ENCODE measurements at places on chromosomes 6 and 20. TPM values are rescaled to one million over a fixed set of nuclear protein-coding genes. Genes with fewer than 3 reads are reported as not detected.

GRCh38 chr20:7085467-7085866, 318.0 kb downstream of the BMP2 start:
- no peaks in the 10 kb centered on the region for H3K4me1 ChIP-seq
- H3K27ac ChIP-seq, result no peak overlapping the region
- H3K36me3 ChIP-seq, result no peaks in the 10 kb centered on the region
- no peak for DNase-seq

DNA sequence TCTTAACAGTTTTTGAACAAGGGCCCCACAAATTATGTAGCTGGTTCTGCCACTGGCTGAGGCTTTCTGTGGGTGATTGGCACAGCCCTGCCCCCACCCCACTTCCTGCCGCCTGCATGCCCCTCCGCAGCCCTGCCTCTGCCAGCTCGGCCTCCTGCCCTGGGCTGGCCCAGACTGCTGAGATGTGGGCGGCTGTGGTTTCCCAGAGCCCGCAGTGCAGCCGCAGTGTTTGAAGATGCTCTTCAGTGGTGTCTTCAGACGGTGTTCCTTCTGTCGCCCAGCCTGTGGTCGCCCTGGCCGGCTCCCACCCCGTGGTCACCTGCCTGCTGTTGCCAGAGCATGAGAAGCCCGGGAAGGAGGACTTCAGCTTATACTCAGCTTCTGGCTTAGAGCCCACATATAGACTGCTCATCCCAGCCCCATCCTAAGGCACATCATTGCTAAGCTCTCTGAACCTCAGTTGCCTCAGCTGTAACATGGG, 154.3 kb downstream of the VEGFA start:
- no peak overlapping the region for H3K4me3 ChIP-seq
- no peaks in the 10 kb centered on the region for H3K27me3 ChIP-seq
- peaks cover 19% of the 10 kb centered on the region for H3K4me1 ChIP-seq

GRCh38 chr20:56616716-56617115, 12.4 kb upstream of the TFAP2C start:
- no peaks in the 10 kb centered on the region for H3K4me1 ChIP-seq
- no peaks in the 10 kb centered on the region for H3K27me3 ChIP-seq
- H3K4me3 ChIP-seq, result no peak overlapping the region

GRCh38 chr6:125798734-125799508, 8.2 kb downstream of the NCOA7 start:
- H3K27ac ChIP-seq, result peak overlapping the region; percentile 40
- no peak overlapping the region for H3K4me3 ChIP-seq
- peaks cover 49% of the 10 kb centered on the region for H3K4me1 ChIP-seq

DNA sequence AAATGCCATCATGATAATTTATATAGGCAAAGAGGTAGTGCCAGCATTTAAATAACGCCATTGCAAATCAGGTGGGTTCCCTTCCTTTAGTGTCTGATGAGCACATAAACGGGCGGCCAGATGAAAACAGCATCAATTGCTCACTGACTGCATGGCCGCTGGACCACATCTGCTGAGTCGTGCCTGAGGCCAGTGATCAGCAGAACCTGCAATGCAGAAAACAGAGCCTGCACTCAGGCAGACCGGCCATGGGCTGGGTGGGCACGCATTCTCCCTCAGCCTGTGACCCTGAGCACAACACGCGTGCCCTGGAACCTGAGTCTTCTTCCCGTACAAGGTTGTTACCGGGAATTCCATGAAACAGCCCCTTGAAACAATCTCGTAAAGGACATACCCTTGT, 144.0 kb upstream of the THBS2 start:
- H3K4me1 ChIP-seq, result no peaks in the 10 kb centered on the region
- no peaks in the 10 kb centered on the region for H3K36me3 ChIP-seq
- H3K27ac ChIP-seq, result no peak overlapping the region
- no peaks in the 10 kb centered on the region for H3K27me3 ChIP-seq
- peak; percentile 36 for DNase-seq

DNA sequence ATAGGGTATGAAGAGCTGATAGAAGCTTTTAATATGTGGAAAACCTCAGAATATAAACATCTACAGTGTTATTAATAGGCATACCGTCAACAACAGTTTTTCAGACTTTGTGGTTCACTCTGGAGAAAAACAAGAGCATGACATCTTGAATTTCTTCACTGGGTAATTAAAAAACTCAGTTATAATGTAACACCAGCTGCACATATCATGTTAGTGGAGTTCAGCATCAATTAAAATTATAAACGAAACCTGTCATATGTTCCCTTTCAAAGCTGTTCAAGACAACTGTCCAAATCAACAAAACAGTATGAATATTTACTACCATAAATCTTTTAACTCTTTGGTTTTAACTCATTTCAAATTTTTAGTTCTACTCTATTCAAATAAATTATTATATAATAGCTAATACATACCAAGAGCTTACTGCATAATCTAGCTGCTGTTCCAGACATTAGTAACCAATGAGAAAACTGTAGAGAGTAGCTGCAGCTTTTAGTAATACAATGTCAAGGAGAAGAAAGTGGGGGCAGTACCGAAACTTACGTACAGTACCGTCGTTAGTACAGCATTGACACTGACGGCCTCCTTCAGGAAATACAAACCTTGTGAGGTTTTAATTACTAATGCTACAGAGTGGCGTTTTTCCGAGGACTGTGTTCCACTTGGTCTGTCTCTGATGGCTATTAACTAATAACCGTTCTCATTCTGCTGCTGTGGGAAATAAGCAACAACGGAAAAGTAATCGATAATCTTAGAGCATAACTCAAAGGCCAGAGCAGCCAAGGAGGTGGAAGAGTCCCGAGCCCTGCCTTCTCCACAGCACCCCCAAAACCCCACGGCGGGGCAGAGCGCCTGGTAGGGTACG, 532 bp upstream of the PM20D2 start:
- DNase-seq, result no peak
- H3K4me3 ChIP-seq, result peak overlapping the region; percentile 81
- no peaks in the 10 kb centered on the region for H3K27me3 ChIP-seq

- no peaks in the 10 kb centered on the region for H3K36me3 ChIP-seq
- H3K27me3 ChIP-seq, result no peaks in the 10 kb centered on the region
- H3K27ac ChIP-seq, result no peak overlapping the region
These were observed 475.7 kb downstream of the CD83 start for GRCh38 chr6:14593286-14593685.

DNA sequence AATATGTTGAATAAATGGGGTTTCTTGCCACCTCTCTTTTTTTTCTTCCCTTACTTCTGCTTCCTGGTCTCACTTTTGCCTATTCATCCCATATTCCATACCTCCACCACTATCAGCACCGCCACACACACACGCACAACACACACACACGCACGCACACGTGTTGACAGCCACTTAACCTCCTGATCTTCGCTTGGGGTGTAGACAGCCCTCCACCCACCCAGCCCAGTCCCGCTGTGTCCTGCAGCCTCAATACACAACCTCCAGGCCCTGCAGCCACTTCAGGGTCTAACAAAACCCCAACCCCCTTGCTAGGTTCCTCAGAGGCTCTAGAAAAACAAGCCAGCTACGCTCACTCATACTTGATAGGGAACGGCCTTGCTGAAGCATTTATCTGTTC, 72.3 kb downstream of the LINC00237 start:
- no peak overlapping the region for H3K4me3 ChIP-seq
- H3K27ac ChIP-seq, result no peak overlapping the region
- no peaks in the 10 kb centered on the region for H3K27me3 ChIP-seq
- DNase-seq, result no peak
- H3K4me1 ChIP-seq, result no peaks in the 10 kb centered on the region

- no peak for DNase-seq
- H3K27ac ChIP-seq, result no peak overlapping the region
- no peaks in the 10 kb centered on the region for H3K36me3 ChIP-seq
These were observed 194.2 kb downstream of the KCNQ5 start for GRCh38 chr6:72816022-72816421.

- no peaks in the 10 kb centered on the region for H3K27me3 ChIP-seq
- DNase-seq, result no peak
- peaks cover 35% of the 10 kb centered on the region for H3K4me1 ChIP-seq
- H3K4me3 ChIP-seq, result peak overlapping the region; percentile 90
- peak overlapping the region; percentile 6 for H3K27ac ChIP-seq
These were observed 1.9 kb downstream of the BLCAP start for GRCh38 chr20:37525810-37526209.

DNA sequence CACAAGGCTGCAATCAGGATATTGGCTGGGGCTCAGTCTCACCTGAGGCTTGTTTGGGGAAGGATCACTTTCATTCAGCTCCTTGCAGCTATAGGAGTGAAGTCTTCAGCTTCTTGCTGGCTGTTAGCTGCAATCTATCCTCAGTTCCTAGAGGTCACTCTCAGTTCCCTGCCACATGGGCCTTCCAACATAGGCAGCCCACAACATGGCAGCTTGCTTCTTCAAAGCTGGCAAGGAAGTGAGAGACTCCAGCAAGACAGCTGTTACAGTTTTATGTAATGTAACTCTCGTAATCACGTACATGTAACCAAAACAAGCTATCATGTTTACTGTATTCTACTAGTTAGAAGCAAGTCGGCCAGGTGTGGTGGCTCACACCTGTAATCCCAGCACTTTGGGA, 226.9 kb downstream of the CDC5L start:
- H3K4me3 ChIP-seq, result no peak overlapping the region
- no peaks in the 10 kb centered on the region for H3K4me1 ChIP-seq
- no peaks in the 10 kb centered on the region for H3K36me3 ChIP-seq
- no peak overlapping the region for H3K27ac ChIP-seq
- DNase-seq, result no peak

- H3K27me3 ChIP-seq, result peaks cover 96% of the 10 kb centered on the region
- no peak overlapping the region for H3K27ac ChIP-seq
- H3K4me1 ChIP-seq, result peaks cover 20% of the 10 kb centered on the region
- DNase-seq, result no peak
- no peaks in the 10 kb centered on the region for H3K36me3 ChIP-seq
These were observed 6.1 kb downstream of the PRDM13 start for GRCh38 chr6:99612551-99613408.

- no peak for DNase-seq
- H3K27ac ChIP-seq, result no peak overlapping the region
- no peaks in the 10 kb centered on the region for H3K4me1 ChIP-seq
- no peaks in the 10 kb centered on the region for H3K27me3 ChIP-seq
These were observed 38.3 kb upstream of the HMGCLL1 start for GRCh38 chr6:55617272-55617671.

- H3K4me1 ChIP-seq, result peaks cover 31% of the 10 kb centered on the region
- no peaks in the 10 kb centered on the region for H3K36me3 ChIP-seq
- no peak for DNase-seq
- no peaks in the 10 kb centered on the region for H3K27me3 ChIP-seq
These were observed 12.2 kb upstream of the PTGIS start for GRCh38 chr20:49579874-49580812.

DNA sequence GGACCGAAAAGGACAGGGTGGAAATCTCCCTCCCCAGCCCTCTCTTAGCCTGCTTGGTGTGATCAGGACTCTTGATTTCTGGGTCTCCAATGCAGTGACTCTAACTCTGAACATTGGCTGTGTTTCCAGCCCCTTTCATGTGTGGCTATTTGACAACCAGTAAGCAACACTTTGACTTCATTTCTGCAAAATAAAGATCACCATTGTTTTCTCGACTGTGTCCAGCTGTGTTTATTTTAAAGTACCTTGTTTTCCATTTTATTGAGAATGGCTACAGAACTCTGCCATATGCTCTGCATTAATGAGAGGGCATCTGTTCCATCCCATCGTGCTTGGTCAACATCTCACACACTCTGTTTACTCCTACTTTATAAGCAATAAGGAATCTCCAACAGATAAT, 60.9 kb upstream of the TAGAP start:
- DNase-seq, result no peak
- no peak overlapping the region for H3K27ac ChIP-seq
- no peak overlapping the region for H3K4me3 ChIP-seq
- H3K36me3 ChIP-seq, result no peaks in the 10 kb centered on the region
- peaks cover 16% of the 10 kb centered on the region for H3K4me1 ChIP-seq

DNA sequence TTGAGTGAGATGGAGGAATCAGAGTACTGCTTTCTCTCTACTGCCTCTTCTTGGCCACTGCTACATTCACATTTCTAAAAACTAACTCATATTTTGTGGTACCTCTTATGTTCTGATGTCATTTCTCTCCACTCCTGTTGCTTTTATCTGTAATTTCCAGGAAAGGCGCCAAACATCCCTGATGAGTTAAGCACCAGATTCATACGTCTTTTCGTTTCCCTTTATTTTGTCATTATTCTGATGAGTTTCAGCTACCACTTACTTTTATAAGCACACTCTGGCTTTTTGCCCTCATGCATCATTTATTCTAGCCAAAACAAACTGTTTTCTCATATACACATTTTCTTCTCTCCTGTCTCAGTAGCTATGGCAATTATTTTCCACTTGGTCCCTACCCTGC, 680.0 kb downstream of the RNF144B start:
- H3K4me3 ChIP-seq, result no peak overlapping the region
- H3K4me1 ChIP-seq, result no peaks in the 10 kb centered on the region
- no peaks in the 10 kb centered on the region for H3K36me3 ChIP-seq
- H3K27ac ChIP-seq, result no peak overlapping the region

Gene MYLK4
- total RNA-seq, result 0.84 TPM

Gene C6orf136
- total RNA-seq, result 22.8 TPM

Gene DAAM2
- total RNA-seq, result 34.6 TPM

Gene SMIM29
- 32.6 TPM for total RNA-seq

Gene MLIP
- total RNA-seq, result 0.20 TPM

Gene ANKRD6
- total RNA-seq, result 20.2 TPM
